ENCODE measurements at places on chromosomes 1 and 21.

DNA sequence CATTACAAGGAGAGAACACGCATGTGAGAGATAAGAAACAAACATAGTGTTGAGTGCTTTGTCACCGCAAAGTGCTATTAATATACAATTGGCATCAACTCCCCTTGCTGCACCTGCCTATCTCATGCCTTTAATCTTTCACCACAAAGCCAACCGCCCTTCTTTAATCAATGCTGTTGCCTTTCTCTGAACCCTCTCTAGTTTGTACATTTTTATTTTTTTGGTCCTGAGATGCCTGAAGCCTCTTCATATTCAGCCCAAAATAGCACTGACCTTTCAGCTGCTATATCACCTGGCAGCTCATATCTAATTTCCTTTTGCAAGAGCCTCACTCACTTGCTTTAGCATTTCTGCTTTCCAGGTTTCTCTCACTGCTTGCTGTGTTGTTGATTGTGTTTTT is 504.7 kb downstream of the NUF2 start:
- DNase-seq = no peak

GRCh38 chr1:205472737-205473441 is 17.0 kb upstream of the BLACAT1 start:
- no peak for DNase-seq

DNA sequence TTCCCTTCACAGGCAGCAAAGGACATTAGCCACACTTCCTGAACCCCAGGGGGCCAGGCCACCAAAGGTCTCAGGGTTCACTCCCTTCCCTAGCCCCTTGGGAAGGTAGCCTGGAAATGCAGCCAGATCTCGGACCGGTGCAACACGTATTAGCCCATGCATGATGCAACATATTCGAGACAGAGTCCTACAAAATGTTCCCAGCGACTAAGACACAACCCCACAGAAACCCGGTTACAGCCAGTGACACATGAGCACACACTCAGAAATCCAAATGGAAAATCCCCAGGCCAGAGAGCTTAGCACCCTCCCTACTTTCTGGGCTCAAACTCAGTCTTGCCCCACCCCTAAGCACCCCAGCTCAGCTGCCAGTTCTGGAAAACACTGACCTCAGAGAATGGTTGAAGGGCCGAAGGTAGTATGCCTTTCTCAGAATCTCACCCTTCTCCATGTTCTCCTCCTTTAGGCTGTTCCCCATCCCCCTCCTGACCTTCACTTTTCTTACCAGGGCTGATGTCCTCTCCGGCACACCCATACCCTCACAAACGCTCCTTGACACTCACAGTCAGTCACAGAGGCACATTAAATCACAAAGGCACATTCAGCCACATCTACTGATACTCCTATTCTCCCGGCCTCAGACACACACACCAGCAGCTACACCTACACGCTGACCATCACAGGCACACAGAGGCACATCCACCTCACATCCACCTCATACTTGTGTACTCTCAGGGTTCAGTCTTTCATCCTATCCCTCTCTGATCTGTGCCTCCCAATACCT is at the start of gene TSPAN1:
Gene TSPAN1, plus strand, starts transcription at position 640 of the 784 bp plus-strand sequence. CDS start 6,021 bp downstream, outside the sequence.
- no peak for DNase-seq

GRCh38 chr1:116682641-116683221 is 15.2 kb upstream of the IGSF3 start:
- peak; percentile 37 for DNase-seq

- DNase-seq = no peak
Measured at GRCh38 chr1:9746651-9747050, 77.1 kb downstream of the CLSTN1 start.

DNA sequence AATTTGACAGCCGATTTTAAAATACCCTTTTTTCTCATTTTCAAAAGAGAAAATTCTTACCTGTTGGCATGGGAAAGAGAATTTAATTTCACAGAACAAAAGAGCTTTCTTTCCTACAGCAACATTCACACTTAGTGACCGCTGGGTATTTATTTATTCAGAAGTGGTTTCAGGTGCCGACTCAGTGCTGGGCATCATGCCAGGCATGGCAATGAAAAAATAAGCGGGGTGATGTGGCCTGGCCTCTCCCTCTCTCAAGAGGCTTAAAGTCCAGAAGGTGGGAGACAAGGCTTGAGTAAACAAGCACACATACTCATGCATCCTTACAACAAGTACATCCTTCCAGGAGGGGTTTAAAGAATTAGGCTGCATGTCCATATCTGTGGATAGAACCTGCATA is 4.1 kb upstream of the PCP4 start:
- no peak for DNase-seq

- no peak for DNase-seq
Measured at GRCh38 chr1:33876970-33877650, 13.2 kb downstream of the HMGB4 start.

DNA sequence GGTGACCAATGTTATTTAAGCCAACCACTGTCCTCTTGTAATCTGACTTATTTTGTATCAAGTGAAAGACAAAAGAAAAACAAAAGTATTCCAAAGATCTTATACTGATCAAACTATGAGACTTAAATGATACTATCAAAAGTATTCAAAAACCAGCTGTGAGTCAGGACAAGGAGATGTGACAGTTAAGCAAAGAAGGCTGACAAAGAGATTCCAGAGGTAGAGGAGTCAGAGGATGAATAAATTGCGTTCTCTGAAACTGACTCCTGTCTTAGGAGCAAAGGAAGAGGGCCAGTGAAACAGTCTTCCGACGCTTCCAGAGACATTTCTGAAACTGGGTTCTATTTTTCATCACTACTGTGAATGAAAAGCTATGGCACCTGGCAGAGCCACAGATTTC is 20.9 kb downstream of the TMEM50B start:
- no peak for DNase-seq
